NCI-H1694 (cell line): ENCODE measurements at places on chromosomes 12 and 14.

- DNase-seq, result peak; percentile 80
Measured at GRCh38 chr12:13981990-13982389, 588 bp upstream of the GRIN2B start.

DNA sequence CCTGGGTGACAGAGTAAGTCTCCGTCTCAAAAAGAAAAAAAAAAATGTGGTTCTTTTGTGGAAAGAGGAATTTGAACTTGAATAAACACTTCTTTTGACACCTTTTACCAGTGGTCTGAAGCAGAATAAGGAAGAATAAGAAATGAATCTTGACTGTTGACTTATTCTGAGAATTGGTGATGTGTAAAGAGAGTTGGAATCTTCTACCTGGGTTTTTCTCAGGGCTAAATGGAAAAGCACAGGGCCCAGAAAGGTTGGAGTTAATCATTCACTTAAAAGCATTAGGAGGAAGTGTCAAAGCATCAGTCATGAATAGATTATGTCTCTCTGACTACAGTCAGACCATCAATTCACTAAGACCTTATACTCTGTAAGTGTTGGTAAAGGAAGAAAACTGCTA is 13.9 kb downstream of the PNMA1 start:
- DNase-seq, result no peak

GRCh38 chr12:50581226-50582184 is 76.7 kb downstream of the DIP2B start:
- no peak for DNase-seq

DNA sequence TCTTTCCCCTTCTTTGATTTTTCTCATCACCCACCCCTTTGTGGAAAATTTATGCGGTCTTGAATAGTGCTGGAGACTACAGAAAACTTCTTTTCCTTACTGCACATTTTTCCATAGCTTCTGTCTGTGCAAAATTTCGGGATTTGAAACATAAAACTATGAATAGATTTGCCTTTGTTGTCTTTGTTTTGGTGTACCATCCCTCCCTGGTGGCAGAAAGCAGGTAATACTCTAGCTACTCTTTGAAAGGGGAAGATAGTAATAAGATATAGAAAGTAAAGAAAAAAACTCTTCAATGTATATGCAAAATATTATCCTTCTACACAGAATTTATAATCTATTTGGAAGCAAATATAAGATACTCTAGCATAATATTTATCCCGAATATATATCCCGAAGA is 79.1 kb upstream of the LMO3 start:
- DNase-seq, result no peak

GRCh38 chr12:58408516-58408915 is 467.1 kb downstream of the ATP23 start:
- DNase-seq, result no peak

DNA sequence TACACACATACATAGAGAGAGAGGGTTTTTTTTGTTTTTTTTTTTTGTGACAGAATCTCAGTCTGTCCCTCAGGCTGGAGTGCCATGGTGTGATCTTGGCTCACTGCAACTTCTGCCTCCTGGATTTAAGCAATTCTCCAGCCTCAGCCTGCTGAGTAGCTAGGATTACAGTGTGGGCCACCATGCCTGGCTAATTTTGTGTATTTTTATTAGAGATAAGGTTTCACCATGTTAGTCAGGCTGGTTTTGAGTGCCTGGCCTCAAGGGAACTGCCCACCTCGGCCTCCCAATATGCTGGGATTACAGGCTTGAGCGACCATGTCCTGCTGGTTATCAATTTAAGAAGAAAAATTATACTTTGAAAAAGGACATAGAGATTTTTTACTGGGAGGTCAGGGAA is 710.6 kb downstream of the SLC6A15 start:
- no peak for DNase-seq
